HS-5 (cell line): ENCODE measurements at places on chromosomes 3 and 15.
A peak's percentile ranks its signal among the peaks of the same experiment; 100 is the strongest.

- DNase-seq, result no peak
Measured at GRCh38 chr15:98878172-98878571, 129.4 kb downstream of the PGPEP1L start.

DNA sequence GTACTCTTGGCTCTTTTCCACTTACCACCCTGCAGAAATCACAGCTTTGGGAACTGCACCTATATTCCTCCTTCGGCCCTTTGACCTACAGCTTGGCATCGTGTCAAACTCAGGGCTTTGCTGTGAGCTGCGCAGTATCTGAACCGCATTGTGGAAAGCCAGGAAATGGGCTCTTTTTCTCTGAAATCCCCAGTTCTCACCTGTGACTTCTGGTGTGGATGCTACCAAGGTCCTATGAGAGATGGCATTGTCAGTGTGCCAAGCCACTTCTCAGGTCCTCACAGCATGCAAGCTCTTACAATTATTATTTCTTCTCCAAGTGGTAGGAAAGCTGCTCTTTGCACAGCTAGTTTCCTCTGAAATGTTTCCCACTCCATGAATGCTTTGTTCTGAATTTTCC, 450.6 kb upstream of the TBL1XR1 start:
- DNase-seq, result no peak

GRCh38 chr15:60932051-60932915, 296.8 kb downstream of the RORA start:
- peak; percentile 72 for DNase-seq

DNA sequence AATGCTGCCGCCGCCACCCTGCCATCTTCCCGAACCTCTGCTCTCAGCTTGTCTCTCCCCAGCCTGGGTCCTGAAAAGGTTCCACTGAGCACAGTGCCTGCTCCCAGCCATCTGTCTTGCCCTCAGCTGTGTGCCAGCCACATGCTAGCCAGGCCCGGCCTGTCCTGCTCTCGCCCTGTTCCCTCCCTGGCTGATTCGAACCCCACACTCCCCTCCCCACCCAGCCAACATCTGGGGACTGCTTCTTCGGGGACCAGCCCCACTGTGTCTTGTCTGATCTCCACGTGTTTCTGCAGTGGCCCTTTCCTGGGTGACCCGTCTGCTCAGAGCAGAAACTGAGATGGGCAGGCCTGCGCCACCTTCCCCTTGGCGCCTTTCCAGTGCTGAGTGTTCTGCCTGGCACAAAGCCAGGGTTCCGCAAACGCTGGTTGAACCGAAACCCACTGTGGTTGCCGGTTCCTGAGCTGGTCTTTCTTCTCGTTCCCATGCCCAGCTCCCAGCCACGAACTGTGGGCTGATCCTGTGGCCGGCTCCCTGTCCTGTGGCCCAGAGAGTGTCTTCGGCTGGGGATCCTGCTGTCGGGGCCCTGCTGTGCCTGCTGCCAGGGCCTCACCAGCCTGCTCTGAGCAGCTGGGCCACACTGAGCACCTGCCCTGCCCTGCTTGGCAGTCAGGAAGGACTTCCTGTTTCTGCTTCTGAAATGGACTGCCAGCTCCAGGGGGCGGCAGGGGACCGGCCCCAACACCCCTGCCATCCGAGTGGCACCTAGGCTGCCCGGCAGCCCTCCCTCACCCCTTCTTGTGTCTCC, 62.7 kb upstream of the KLF13 start:
- DNase-seq, result no peak
